ENCODE measurements at places on chromosomes 5 and 9.

GRCh38 chr5:138402640-138403039, 36.2 kb upstream of the REEP2 start:
- DNase-seq: no peak

DNA sequence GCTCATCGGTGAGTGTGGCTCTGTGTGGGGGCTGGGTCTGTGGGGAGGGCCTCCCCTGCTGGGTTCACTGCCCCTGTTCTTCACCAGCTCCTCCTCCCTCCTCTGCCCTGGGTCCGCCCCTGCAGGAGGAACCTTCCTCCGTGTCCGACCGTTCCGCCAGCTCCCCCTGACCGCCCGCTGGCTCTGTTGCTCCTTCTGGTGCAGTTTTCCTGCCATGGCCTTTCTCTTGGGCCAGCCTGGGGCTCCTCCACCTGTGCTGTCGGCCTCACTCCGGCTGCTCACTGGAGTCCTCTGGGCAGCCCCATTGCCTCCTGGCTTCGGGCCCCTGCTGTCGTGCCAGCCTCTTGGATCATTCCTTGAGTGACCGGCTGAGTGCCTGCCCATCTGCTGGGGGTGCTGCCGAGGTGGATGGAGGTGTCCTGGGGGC, 12.3 kb downstream of the RNU6ATAC start:
- no peak for DNase-seq

DNA sequence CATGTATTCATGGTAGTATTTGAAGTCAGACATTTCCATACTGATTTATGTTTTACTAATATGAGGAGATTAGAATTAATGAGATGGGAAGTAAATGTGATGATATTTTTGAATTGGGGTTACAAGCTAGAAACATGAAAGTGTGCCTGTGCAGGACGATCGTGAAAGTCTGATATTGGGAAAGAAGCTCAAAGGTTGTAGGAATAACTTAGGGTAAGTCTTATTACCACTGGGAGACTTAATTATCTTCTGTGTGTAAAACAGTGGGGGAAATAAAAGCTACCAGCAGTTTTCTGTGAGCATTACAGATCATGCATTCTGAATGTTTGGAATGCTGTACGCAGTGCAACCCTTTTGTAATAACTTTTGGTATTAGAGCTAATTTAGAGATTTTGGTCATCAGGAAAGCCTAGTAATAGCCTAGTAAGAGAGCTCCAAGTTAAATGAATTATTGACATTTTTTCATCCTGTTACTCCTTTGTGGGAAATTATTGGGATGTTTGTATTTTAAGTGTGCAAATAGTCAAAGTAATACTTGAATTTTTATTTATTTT, 153.9 kb downstream of the PCSK5 start:
- no peak for DNase-seq

- DNase-seq: no peak
Observed at GRCh38 chr5:141402553-141403243, at the start of gene PCDHGA9. PCDHGA9 (plus strand) TSS chr5:141402778; CDS start chr5:141402953, 175 bp downstream.

- DNase-seq: no peak
Observed at GRCh38 chr5:90916947-90917800, 358.6 kb downstream of the ADGRV1 start.

GRCh38 chr9:117120061-117120460, 294.8 kb downstream of the ASTN2 start:
- no peak for DNase-seq

DNA sequence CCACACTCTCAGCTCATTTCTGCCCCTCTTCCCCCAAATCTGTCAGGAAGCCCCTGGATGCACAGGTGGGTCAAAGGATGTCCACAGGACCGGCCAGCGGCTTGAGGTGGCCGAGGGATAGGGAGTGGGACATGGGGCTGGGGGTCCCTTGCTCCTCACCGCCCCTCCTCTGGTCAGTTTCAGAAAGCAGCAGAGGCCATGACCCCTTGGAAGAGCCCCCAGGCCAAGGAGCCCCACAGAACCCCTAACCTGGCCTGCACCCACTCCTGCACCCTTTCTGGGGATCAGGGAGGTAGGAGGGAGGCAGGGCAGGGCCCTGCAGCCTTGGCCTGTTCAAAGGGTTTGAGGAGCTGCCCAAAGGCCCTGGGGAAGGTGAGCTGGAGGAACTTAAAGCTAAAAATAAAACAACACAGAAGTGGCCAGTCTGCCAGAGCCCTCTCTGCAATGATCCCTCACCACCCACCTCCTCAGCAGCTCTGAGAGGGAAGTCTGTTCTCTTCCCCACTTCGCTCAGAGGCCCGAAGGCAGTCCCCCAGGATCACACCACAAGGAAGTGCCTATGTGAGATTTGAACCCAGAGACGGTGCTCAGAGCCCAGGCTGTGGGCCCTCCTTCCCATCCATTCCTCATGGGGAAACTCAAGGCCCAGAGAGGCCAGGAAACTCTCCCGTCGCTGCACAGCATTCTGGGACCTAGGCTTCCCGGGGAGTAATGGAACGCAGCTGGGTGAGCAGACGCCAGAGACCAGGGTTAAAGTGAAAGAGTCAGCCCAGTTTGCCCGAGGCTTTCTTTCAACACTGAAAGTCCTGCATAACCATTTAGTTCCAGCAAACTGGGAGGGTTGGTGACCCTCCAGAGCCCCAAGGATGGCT, 910 bp downstream of the ENG start:
- DNase-seq: no peak

Measured in activated T-cell treated with anti-CD3 and anti-CD28 coated beads for 24 hours (primary cell).